ENCODE measurements at places on chromosomes 4 and X.

DNA sequence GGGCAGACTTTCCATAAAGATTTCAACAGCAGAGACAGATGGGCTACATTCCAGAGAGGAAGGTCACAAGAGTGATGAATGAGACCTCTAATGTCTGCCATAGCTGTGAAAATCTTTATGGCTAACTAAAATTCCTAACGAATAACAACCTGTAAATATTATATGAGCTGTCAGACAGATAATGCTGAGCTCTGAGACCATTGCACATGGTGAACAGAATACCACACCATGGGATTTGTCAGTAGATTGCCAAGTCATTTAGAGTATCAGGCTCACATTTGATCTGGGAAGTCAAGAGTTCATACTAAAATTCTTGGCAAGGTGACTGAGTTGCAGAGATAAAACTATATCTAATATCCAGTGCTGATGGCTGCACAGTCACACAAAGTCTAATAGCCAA lies 259.2 kb upstream of the FTHL17 start:
- DNase-seq, result no peak

GRCh38 chr4:1402516-1403091 lies 3.6 kb downstream of the NKX1-1 start:
- no peak for DNase-seq

DNA sequence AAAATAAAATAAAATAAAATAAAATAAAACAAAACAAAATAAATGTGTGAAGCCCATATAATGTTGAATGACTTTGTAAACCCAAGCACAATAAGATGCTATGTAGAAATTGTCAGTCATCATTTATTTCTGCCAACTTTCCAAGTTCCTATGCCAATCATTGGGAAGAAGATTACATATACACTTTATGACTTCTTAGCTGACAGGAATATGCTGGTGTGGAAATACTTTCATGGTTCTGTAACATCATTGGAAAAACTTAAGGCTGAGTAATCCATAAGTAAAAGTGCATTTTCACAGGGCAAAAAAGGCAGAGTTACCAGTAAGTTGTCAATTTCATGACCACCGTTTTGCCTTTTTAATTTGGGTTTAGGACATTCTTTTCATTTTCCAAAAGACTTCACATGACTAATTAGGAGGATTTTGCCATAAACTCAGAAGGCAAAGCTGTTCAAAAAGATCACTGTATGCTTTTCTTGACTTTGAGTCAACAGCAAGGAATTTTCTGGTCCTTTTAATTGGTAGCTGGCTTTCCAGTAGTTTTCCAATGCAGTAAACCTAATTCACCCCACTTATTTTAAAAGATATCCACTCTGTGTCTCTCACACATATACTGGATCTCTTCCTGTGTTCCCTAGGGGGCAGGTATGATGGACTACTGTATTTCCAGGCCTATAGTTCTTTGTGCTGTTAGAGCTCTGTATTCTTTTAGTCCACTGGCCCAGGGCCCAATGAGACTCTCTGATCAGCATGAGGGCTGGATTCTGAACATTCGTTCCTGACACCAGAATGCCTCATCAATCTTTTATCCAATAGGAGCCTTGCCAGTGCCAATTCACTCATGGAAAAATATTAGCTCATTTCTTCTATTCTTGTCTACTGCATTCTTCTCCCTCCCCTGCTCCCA lies 26.2 kb upstream of the SCRG1 start:
- DNase-seq, result no peak

DNA sequence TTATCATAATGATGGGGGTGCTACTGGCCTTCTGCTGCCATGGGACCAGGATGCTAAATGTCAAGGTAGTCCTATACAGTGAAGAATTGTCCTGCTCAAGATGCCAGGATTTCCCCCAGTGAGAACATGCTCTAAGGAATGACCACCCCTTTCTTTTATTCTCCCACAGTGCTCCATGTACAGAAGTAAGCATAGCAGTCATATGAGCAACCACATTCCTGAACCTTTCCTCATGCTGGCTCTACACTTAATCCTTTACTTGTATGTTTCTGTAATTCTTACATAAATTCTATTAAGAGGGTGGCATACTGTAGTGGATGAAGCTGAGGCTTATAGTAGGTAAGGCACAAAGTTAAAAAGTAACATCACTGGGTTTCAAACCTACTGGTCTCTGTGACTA lies 20.2 kb downstream of the CYP2U1 start:
- DNase-seq, result no peak

GRCh38 chr4:84750260-84750959 lies 167.5 kb downstream of the CDS1 start:
- no peak for DNase-seq

GRCh38 chr4:138236037-138236436 lies 6.1 kb downstream of the SLC7A11 start:
- no peak for DNase-seq

DNA sequence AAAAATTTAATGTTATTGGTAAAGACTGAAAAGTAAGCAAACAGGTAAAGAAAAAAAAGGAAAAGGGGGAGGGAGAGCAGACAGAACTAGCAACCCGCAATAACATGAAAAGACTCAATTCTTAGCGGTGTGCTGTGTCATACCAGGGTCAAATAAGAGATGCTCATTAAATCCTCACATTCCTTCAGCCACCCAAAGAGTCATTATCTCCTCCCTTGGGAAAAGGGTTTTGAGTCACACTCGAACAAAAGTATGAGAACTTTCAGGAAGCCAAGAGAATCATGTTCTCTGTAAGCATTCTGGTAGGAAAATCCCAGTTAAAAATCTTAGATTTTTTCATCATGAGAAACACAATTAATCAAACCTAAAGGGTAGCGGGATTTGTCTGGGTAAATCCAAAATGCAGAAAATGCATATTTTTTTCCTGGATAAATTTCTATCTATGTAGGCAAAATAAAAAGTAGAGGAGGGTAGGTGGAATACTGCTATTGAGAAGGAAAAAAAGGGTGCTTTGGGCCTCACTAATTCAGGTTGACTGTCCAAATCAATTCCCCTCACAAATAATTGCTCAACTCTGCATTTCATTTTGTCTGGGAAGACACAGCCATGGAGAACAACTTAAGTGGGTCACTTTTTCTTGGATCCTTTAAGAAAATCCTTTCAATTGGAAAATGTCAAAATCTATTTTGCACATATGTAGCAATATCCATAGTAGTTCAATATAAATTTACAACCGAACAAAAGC lies 23.2 kb downstream of the TNIP3 start:
- DNase-seq, result no peak

- DNase-seq, result no peak
These were observed 95.5 kb upstream of the KCTD8 start for GRCh38 chr4:44544158-44544557.

DNA sequence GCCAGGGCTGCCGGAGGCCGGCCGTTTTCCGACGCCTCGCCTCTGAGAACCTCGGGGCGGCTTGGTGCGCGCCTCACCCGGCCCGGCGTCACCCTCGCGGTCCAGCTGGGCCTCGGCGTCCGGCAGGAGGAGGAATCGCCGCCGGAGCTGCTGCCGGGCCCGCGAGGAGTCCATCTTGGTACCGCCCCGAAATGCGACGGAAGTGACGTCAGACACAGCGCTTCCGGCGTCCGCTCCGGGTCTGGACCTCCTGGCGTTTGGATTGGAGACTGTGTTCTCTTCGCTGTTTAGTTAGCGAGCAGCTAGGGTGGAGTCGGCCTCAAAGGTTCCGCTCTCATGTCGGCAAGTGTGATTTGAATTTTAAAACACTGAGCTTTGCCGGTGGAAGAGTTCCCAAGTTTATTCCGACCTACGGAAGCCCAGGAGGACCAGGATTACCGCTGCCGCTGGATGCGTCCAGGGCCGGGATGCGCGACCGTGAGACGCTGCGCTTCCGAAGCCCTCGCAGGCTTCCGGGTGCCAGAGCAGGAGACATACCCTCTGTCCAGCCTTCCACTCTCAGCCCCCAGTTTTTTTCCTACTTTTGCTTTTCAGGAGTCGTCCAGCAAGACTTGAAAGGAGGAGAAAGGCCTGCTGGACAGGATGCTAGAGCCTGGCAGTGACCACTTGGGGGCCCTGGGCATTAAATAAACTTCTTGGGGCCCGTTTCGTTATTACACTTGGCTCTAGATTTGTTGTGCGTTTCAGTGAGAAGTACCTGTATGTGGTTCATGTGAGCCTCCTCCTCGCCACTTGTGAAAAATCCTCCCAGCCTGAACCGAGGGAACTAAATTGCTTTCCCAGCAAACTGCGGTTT lies at the start of gene TMEM128:
Gene TMEM128 (minus strand): TSS at position 195 of the 856 bp plus-strand sequence. CDS start 21 bp downstream, at position 174.
- DNase-seq, result peak; percentile 87

DNA sequence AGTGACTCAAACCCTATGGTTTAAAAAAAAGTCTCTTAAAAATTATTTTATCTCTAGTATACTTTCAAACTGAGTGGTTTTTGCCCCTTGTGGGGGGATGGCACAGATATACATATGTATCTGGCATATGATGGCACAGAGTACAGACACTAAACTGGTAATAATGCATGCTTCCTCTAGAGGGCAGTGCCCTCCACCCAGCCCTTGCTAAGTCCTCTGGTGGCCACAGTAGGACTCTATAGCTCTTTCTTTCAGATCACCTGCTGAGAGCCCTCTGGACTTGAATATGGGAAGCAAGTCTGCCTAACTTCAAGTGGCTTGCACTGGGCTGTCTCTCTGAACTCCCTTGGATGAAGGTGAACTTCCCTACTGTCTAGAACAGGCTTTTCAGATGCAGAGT lies 66.3 kb downstream of the TSPAN7 start:
- no peak for DNase-seq

DNA sequence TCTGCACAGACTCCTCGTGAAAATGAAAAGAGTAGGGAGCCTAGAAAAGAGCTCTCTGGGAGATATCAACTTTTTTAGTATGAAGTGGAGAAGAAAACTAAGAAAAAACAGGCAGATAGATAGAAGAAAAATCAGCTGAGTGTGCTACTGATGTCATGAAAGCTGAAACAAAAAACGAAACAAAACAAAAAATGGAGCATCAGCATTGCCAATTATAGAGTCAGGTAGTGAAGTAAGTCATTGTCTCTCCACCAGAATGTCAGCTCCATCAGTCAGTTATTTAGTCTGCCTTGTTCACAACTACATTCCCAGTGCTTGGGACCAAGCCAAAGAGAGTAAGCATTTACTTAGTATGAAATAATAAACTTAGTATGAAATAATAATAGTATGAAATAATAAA lies 595.1 kb downstream of the STPG2 start:
- DNase-seq, result no peak

DNA sequence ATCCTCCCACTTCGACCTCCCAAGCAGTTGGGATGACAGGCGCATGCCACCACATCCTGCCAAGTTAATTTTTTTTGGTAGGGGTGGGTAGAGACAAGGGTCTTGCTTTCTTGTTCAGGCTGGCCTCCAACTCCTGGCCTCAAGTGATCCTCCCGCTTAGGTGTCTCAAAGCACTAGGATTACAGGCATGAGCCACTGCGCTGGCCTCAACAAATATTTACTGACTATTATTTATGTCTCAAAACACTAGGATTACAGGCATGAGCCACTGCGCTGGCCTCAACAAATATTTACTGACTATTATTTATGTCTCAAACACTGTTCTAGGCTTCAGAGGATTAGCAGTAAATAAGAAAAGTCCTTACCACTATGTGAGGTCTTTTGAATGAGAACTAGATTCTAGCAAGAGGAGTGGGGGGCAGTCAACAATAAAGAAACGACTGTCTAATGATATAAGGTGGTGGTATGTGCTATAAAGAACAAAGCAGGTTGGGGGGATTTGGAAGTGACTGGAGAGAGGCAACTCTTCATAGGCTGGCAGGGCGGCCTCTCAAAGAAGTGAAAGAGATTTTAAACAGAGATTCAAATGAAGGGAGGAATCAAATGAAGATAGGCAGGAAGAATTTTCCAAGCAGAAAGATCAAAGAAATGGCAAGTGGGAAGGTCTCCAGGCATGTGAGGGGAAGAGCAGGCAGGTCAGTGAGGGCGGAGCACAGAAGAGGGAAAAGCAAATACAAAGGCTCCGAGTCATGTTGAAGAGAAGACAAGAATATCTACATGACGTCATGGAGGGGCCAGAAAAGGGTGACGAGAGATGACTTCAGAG lies 12.7 kb upstream of the ACSL1 start:
- no peak for DNase-seq

DNA sequence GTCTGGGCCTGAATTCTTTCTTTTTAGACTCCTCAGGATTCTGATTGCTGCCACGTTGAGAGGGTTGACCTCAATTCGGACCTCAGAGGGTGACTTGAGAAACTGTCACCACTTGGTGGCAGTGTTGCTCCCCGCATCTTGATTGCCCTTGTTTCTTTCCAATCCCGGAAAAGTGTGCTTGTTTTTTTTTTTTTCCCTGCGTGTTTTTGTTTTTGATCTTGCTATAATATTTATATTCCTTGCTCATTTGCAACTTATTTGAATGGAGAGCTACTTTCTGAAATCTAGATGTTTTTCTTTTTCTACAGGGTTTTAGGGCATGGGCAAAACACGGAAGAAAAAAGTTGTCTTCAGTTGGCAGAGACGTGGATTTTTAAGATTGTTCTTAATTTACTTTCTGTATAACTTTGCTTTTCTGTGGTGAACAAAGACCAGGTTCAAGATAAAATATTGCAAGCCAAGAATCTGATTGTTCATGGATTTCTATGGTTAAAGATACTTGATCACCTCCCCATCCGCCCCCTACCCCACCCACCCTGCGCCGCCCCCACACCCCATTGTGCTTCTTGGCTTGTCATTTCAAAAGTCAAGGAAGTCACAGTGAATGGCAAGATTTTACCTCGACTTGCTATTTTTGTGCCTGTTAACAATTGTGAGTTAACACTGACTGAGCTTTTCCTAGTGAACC lies 102.0 kb downstream of the PTTG2 start:
- DNase-seq, result peak; percentile 37

DNA sequence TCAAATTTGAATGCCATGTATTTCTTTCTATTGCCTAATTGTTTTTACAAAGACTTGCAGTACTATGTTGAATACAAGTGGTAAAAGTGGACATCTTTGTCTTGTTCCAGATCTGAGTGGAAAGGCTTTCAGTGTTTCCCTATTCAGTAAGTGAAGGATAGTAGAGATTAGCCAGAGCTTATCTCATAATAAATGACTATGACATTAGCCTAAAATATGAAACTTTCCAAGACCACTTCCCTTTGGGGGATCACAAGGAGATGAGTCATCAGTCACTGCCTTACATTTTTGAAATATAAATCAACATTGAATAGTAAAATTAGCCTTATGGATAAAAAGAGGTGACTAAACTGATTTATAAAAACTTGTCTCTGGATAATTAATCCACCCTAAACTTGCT lies 554.1 kb upstream of the MAGEB2 start:
- DNase-seq, result no peak

- DNase-seq, result no peak
These were observed 22.8 kb upstream of the ARHGAP24 start for GRCh38 chr4:85452058-85452731.

- DNase-seq, result no peak
These were observed 232.7 kb downstream of the FSTL5 start for GRCh38 chr4:161931089-161931488.

DNA sequence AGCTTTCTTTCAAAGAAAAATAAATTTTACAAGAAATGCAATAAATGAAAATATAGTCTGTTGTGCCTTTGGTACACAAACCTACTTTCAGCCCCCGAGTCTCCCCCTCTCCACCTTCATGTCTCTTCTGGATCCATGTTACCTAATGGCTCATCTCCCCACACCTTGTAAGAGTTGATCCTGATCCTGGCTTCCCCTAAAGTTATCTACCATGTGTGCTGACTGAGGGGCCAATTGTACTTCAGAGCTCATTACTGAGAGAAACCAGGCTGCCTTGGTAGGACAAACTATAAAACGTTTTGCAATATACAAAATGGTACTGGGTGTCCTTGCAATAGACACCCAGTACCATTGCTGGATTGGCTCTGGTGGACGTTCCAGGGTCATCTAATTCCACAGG lies 11.8 kb downstream of the PALLD start:
- no peak for DNase-seq

GRCh38 chr4:11232015-11232414 lies 196.7 kb downstream of the HS3ST1 start:
- no peak for DNase-seq

- no peak for DNase-seq
These were observed 130.5 kb downstream of the TENT5D start for GRCh38 chrX:80550722-80551121.
